Dermis lymphatic vessel endothelial cell (primary cell): ENCODE measurements at places on chromosomes 7 and 10. TPM values are rescaled to one million over a fixed set of nuclear protein-coding genes. Genes with fewer than 3 reads are reported as not detected.

ECHS1 gene
- 57.6 and 67.6 TPM in 2 replicates for total RNA-seq

PTN gene
- not detected in 2 replicates for total RNA-seq

LRRN3 gene
- total RNA-seq = not detected in 2 replicates

SFXN3 gene
- total RNA-seq = 49.0 and 56.1 TPM in 2 replicates

SCRN1 gene
- 67.4 and 85.3 TPM in 2 replicates for total RNA-seq
